ENCODE measurements at places on chromosomes 5 and 9.

GRCh38 chr9:97039514-97039860 lies 545 bp upstream of the CTSV start:
- DNase-seq = peak; percentile 76

DNA sequence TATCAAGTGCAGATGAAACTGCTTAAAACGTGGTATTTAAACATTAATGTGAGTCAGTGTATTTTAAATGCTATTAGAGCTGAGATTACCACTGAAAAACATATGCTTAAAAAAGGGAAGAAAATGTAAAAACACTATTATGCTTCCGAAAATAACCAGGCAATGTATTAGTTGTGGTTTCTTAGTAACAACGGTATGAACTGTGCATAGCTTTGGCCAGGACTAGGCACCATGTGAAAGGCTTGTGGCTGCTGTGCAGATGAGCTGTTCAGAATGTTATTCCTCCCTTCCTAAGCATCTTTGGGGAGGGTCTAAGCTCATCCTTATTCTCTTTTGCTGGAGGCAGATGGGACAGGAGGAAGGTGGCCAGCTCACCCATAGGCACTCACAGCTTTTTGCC lies 84.9 kb downstream of the NTRK2 start:
- DNase-seq = no peak

DNA sequence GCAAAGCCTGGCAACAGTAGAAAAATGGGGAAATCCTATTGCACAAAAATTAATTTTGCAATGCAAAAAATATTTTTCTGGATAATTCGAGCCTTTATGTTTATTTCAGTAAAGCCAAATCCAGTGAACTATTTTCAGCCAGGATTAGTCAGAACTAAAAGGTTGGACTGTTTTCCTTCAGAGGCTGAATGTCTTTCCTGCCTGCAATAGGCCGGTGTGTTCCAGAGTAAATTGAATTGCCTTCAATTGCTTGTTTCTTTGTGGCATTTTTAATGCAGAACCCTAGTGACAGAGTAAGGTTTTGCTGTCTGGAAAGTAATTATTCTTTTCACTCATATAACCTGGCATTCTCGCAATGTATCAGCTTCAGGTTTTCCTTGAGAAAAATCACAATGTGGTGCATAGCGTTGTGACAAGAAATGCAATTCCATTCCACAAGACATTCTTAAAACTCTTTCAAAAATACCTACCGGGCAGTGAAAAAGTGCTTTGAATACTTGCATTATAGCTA lies 183.7 kb downstream of the GLIS3 start:
- no peak for DNase-seq

- DNase-seq = no peak
Observed at GRCh38 chr9:38226491-38226951, 157.5 kb upstream of the SHB start.

DNA sequence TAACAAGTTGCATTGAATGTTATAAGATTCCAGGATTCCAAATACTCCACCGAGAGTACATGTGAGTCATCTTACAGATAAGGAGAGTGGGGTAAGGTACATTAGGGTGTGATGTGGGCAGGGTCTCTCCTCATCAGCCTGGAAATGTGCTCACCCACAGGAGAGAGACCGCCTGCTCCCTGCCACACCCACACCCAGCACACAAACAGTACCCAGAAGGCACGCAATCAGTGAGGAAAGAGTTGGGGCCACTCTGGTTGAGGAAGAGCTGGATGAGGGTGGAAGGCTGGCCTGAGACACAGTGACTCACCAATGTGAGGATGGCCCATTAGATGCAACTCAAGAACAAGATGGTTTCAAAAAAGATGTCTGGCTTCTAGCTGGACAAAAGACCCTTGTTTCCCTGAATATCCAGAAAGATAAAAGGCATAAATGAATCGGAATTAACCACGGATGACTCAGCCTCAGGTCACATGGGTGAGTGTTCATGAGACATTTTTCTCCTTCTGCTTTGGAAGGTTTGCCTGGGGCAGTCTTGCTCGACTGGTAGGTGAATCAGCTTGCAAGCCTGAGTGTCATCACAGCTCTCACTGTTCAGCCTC lies 51.1 kb upstream of the LHFPL2 start:
- no peak for DNase-seq

DNA sequence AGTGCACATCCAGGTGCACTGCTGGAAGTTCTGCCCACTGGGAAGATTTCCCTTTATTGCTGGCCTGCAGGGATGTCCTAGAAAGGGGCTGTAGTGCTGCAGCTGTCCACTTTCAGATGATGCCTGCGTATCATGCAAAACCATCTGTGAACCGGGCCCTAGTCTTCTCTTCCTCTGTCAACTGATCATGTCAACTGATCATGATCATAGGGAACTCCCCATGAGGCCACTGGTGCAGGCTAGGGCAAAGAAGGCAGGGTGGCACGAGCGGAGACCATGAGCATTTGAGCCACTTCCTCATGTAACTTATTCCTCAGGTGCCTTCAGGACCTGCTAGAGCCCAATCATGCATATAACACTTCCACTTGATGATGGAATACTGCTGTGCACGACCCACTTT lies 4.5 kb upstream of the HSDL2 start:
- no peak for DNase-seq

DNA sequence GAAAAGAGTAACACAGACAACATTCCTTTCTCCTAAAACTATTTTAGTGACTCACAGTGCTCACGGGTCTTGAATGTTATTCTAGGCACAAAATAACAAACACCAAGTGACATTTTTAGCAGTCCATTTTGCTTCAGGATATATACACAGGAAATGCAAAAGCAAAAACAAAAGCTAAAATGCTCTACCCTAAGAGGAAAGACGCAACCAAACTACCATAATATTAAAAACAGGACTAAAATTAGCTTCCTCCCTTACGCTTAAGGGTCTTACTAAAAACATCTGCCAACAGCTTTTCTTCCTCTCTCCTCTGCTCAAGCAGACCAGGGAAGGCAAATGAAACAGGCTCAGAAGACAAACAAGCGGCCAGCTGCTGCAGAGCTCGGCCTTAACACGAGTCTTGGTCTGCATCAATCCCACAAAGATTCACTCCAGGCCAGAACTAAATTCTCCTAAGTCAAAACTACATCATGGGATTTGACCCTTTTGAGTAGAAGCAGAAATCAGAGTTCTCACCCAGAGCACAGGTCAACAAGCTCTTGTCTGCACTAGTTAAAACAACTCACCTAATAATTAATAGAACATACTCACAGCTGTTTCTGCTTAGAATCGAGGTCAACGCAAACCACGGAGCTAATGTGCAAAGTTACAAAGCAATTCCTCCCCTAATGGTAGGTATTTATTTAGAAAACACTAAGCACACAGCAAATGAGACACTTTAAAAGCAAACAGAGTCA lies 62.3 kb downstream of the RAPGEF1 start:
- peak; percentile 39 for DNase-seq

GRCh38 chr5:161380486-161380885 lies 166.0 kb downstream of the GABRB2 start:
- DNase-seq = no peak

GRCh38 chr9:125989090-125989501 lies 241.9 kb downstream of the PBX3 start:
- no peak for DNase-seq

DNA sequence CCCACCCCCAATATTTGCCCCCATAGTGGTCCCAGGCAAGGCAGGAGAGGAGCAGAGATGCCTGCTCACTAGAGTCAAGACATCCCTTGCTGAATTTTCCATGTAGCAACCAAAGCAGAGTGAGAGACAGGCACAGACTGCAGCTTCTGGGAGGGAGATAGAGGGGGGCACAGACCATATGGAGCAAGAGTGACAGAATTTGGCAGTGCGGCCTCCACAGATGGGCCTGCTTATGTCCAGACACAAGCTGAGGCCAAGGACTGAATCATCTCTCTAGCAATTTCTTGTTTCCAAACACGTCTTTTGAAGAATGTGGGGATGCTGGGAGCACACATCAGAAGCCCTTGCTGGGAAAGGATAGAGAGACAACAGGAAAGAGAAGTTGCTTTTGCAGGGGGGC lies 53.0 kb upstream of the ALDH1B1 start:
- DNase-seq = no peak

- DNase-seq = no peak
Observed at GRCh38 chr5:14017904-14018303, 73.4 kb upstream of the DNAH5 start.

- DNase-seq = no peak
Observed at GRCh38 chr5:100550531-100551051, 15.4 kb downstream of the FAM174A start.

DNA sequence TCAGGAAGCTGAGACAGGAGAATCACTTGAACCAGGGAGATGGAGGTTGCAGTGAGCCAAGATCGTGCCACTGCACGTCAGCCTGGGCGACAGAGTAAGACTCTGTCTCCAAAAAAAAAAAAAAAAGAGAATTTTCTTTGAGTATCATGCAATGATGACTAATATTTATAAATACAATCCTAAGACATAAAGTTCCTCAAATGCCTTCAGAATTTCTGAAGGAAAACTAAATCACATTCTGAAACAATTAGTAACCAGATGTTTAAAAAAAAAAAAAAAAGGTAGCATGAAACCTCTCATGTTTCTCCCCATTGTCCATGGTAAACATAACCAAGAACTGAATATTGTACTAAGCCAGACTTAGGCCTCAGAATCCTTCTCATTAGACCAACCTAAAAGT lies 23.1 kb downstream of the MLLT3 start:
- DNase-seq = no peak

DNA sequence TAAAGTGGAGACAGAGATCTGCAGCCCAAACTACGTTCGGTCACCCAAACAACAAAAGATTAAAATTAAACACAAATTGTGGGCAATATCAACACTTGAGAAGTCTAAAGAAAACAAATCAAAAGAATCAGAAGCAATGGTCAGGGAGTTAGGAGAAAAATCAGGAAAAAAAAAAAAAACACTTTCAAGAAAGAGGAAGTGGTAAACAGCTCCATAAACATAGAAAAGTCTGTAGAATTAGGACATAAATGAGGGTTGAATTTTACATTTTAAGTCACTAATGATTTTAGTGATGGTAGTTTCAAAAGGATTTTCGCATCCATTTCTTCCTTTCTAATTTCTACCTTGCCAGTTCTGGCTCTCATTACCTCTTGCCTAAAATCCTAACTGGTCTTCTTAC lies 10.1 kb downstream of the RNF145 start:
- DNase-seq = no peak

DNA sequence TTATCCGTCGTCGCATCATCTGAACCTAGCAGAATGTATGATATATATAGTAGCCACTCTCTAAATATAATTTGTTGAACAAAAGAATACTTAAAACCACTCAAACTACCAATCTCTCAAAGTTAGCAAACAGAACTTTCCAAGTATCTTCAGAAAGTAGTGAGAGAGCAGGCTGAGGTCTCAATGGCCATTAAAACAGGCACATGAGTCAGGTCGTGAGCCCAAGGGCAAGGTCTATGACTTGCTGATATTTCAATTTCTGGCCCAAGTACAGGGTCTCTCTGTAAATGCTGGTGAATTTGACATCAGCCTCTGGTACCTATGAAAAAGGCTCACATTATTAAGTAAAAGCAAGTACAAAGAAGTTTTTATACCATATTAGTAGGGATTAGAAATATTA lies 95.1 kb downstream of the GPR21 start:
- DNase-seq = no peak

- DNase-seq = peak; percentile 96
Observed at GRCh38 chr5:10856683-10857337, 95.8 kb upstream of the DAP start.

GRCh38 chr5:176703857-176704256 lies 56.6 kb downstream of the TSPAN17 start:
- DNase-seq = no peak

DNA sequence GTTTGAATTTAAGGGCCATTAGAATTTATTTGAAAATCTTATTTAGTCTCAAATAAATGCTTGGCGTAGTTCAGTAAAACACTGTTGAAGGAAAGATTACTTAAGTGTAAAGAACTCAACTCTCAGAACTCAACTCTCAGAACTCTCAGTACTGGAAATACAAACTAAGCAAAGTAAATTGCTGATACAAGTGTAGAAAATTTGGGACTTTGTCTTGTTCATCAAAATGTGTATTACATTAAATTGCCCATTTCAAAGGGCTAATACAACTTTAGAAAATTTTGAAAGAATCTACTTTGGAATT lies 99.4 kb downstream of the CSNK1G3 start:
- DNase-seq = no peak

GRCh38 chr9:4325113-4325512 lies 25.2 kb upstream of the GLIS3 start:
- DNase-seq = no peak

DNA sequence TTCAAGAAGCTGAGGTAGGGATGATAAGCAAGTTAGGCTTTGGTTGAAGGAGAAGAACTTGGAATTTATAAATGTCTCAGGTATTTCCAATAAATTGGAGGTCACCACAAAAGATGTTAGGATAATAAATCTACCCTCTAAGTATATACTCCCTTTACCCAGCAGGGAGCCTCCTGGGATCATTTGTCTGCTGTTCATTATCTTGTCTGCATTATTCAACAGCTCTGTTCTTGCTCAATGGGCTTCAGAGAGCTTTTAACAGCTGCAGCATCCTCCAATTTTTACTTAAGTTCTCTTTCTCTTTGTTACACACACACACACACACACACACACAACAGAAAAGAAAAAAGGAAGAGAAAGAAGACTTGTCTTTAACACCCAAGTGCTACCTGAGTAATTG lies 51.7 kb upstream of the VPS13A start:
- DNase-seq = peak; percentile 26

GRCh38 chr9:36928670-36929349 lies 105.3 kb downstream of the PAX5 start:
- no peak for DNase-seq

DNA sequence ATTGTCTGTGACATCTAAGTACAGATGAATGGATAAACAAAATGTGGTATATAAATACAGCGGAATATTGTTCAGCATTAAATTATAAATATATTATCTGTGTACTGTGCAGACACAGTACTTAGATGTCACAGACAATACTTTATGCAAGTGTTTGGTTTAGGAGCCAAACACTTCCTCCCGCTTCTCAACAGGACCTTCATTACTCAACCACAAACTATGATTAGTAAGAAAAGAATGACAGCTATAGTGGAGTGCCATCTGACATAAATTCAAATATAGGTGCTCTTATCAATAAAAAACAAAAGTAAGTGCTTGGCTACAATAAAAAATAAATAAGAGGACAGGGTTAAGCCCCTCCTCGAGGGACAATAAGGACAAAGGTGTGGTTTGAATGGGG lies 38.9 kb upstream of the STX17 start:
- DNase-seq = no peak

DNA sequence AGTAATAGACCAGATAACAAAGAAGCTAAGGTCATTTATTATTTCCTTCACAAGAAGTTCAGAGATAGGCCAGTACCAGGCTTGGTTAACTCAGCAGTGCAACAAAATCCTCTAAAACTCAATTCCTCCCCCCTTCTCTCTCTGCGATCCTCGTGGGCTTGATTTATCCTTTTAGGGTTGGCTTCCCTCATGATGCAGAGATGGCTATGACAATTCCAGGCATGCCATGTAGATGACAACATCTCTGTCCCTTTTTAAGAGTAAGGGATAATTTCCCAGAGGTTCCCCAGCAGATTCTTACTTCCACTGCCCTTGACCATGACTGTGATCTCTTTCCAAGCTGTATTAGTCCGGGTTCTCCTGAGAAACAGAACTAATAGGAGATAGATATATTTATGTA lies 28.7 kb upstream of the DAP start:
- no peak for DNase-seq
